ENCODE measurements at places on chromosomes 6 and 20.

DNA sequence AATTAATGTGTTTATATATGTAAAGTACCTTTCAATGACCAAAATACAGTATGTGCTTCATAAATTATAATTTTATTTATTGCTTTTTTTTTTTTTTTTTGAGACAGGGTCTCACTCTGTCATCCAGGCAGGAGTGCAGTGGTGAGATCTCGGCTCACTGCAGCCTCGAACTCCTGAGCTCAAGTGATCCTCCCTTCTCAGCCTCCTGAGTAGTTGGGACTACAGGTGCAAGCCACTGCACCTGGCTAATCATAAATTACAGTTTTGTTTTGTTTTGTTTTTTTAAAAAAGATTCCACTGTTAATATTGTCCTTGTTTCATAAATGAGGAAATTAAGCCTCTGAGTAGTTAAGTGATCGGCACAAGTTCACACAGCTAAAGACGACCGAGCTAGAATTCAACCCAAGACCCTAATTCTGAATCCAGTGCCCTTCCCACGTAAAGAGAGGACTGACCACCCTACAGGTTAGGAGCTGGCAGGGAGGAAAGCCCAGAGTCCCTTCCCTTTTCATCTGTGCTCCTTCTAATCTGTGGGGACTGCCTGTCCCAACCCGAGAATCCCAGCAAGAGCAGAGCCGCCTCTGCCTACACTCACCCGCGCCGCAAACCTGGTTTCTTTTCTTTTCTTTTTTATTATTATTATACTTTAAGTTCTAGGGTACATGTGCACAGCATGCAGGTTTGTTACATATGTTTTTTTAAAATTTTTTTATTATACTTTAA is 8.5 kb upstream of the GDF5 start:
- DNase-seq = no peak

DNA sequence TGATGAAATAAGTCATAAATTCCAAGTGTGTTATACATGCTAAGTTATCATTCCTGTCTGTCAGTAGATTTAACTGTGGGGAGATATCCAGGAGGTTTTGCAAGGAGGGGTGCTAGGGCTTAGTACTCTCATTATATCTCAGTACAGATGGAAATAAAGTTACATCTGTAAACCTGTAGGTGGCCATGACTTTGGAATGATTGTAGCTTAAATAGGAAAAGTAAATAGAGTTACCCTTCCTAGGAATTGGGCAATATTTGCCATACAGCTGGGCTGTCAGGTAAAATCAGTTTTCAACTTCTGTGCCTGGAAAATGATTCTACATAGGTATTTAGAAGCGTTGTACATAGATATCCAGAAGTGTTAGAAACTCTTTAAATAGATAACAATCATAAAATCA is 19.8 kb upstream of the TGM3 start:
- DNase-seq = no peak

GRCh38 chr6:35297601-35298481 is at the start of gene DEF6:
TSS of gene DEF6 (plus strand) at chr6:35297818. CDS start at chr6:35297857, 39 bp downstream.
- no peak for DNase-seq

GRCh38 chr6:6880745-6881437 is 226.9 kb upstream of the RREB1 start:
- no peak for DNase-seq

GRCh38 chr20:57695940-57696339 is 13.9 kb downstream of the PMEPA1 start:
- DNase-seq = no peak

GRCh38 chr6:24831771-24832716 is 33.3 kb upstream of the ARMH2 start:
- no peak for DNase-seq

DNA sequence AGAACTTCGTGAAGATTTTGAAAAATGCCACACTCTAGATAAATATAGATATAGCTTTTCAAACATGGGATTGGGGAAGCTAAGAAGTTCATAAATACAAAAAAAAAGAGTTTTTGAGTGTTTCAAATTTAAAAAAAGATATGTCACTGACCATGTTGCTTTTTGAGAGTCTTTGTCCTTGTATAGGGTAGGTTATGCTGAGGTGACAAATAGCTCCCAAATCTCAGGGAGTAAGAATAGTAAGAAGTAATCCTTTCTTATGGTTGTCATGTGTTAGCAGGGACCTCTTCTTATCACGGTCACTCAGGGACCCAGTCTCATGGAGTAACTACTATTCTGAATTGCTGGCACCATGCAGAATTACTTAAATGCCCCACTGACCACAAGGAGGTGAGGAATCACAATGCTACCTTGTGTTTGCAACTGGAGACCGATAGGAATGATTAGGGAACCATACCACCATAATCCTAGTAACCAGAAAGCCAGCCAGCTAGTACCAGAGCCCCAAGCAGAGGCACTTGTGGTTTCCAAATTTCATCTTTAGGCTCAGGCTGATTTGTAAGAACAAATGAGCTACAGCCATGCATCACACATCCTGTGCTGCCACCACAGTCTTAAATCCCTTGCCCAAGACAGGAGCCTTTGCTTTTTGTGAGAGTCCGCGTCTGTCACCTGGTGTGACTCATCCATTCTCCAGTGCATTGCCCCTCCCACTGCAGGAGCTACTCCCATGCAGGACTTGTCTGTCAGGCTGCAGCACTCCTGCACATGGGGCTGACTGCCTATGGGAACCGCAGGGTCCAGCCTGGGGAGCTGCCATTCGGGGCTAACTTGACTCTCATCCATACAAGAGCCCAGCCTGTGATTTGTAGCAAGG is 42.4 kb upstream of the ADGRF4 start:
- no peak for DNase-seq

GRCh38 chr6:27321901-27322300 is 9.8 kb upstream of the POM121L2 start:
- no peak for DNase-seq

DNA sequence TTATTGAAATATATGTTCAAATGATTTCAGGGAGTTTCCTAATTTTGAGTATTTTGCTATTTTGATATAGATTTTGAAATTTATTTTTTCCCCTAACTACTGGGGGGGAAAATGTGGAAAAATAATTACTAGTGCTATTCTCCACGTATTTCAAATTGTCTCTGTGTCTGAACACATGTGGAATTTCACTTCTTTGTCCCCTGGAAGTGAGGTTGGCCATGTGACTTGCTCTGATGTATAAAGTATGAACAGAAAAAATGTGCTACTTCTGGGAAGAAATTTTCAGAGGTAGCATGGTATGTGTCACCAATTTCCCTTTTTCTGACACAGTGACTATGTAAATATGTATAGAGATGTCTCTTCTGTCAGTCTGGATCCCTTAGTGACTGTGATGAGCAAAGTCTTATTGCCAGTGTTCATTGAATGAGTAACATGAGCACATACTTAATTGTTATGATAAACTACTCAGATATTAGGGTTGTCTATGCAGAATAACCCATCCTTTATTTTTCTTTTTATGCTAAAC is 215.4 kb upstream of the CCN2 start:
- DNase-seq = no peak

- DNase-seq = no peak
Measured at GRCh38 chr20:32792316-32792715, 27.4 kb upstream of the MAPRE1 start.

- no peak for DNase-seq
Measured at GRCh38 chr6:122180132-122180531, 219.3 kb upstream of the HSF2 start.

DNA sequence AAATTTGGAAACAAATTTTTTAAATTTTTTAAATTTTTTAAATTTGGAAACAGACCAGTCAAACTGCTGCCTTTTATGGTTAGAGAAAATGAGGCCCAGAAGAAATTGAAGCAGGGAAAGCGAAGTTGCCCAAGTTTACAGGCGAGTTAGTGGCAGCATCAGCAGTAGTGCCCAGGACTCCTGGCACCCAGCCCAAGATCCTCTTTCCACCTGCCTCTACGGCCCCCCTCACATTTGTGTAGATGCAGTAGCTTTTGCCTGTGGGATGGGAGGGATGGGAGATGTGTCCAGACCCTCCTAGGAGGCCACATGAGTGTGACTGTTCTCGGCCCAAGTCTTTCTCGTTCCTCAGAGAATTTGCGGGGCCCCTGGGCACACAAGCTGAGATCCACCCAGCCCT is 49.8 kb downstream of the HNF4A start:
- no peak for DNase-seq

DNA sequence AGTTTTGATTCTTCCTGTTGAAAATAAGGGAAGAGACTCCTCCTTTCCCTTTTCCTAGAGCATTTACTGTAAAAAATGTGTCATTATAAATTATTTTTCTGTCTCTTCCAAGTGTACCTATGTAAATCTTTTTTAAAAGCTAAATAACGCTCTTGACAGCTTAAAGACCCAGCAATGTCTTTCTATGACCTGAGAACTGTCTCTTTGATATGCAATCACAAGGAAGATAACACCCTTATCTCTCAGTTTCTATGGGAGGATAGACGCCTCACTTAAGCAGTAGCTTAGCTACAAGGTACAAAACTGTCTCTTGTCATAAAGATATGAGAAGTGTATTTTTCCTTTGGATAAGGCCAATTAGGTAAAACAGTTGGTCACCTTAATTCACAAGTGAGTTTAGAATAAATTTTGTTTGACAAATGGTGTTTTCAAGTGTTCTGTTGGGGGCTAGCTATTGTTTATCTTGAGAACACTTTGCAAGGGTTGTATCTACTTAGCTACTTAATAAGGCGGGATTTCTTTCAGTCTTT is 980.6 kb upstream of the EYS start:
- no peak for DNase-seq

GRCh38 chr6:51396583-51396982 is 577.9 kb downstream of the TFAP2B start:
- DNase-seq = no peak

DNA sequence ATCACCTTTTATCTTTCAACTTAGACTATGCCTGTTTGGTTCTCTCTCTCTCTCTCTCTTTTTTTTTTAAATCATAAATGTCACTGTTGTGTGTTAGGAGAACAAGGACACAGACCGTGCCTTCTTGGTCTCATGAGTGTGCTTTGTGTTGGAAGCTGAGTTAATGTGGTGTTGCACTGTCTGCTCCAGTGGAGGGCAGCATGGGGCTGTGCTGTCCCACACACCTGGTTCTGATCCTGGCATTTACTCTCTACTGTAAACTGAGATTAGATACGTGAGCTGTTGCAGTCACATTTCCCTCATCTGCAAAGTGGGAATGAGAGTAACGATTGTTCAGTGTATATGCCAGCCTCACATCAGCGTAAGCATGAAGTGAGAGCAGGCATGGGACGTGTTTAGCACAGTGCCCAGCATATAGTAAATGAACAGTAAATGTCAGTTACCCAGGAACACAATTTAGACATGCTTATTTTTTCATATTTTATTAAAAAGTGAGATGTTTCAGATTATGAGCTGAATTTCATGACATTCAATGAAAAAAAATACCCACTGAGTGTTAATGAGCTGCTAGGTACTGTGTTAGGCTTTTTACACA is 161.1 kb downstream of the FARS2 start:
- no peak for DNase-seq

DNA sequence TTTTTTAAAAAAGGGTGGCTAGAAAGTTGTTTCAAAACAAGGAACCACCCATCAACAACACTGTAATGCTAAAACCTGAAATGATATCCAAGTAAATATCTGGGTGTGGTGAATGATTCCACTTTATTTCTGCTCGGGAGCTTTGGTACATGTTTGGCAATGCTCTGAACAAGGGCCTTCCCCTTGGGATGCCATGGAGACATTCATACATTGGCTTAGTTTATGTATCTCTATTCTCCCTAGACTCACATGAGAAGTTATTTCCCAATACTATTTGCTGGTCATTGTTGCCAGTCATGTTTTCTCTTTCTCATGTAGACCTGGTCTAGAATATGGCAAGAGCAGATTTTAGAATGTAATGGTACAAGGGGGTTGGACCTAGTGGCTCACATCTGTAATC is 22.9 kb downstream of the ADTRP start:
- no peak for DNase-seq

- DNase-seq = no peak
Measured at GRCh38 chr6:140816681-140817080, 1316.0 kb upstream of the GJE1 start.

GRCh38 chr6:134195985-134196384 is 121.9 kb downstream of the SGK1 start:
- DNase-seq = no peak

DNA sequence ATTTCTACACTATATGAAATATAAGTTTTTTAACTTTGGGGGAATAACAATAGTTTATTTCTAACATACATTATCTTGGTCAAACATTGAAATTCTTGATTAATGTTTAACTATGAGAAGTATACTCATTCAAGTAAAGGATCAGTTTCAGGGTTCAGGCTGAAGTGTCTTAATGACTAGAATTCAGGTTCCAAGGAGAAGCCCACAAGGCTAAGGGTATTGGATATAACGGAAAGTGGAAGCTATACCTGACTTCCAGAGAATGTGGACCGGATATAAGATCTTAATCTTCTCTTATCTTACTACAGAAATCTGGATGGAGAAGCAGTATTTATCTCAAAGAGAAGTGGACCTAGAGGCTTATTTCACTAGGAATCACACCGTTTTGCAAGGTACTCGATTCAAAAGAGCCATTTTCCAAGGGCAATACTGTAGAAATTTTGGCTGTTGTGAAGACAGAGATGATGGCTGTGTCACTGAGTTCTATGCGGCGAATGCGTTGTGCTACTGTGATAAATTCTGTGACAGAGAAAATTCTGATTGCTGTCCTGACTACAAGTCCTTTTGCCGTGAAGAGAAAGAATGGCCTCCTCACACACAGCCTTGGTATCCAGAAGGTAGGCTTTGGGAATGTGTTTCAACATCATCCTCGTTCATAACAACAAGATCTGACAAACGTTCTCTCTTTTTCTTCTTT is at the start of gene TINAG:
Gene TINAG, plus strand, starts transcription at position 153 of the 697 bp plus-strand sequence. Its CDS starts 110 bp downstream, at position 263.
- no peak for DNase-seq

GRCh38 chr6:39793516-39793915 is 1.3 kb downstream of the DAAM2 start:
- DNase-seq = no peak

GRCh38 chr6:146868671-146869209 is 270.0 kb downstream of the ADGB start:
- no peak for DNase-seq

GRCh38 chr6:118297821-118298220 is 250.3 kb upstream of the PLN start:
- no peak for DNase-seq

DNA sequence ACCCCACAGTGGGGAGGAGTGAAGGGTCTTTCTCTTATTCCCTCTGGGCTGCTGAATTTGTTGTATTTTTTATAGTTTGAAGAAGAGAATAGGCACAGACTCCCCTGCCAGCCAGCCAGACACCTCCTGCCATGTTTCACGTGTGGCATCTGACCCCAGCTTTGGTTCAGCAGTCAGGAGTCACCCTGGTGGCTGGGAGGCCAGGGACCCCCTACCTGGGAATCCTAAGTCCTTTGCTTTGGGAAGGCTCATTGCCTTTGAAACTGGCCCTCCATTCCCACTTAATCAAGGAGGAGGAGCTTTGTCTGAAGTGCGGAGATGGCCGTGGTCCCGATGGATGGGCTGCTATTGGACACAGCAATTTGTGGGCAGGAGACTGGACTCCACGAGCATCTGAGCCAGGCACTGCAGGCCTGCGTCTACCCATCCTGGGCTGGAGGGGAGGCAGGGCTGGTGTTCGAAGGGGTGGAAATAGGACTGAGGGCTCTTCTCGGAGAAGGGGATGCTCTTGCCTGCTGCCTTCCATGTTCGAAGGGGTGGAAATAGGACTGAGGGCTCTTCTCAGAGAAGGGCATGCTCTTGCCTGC is 196.1 kb downstream of the DLL1 start:
- DNase-seq = no peak

Measured in D721Med (cell line).